Airway epithelial cell (primary cell): ENCODE measurements at places on chromosomes 7 and 10. TPM values are rescaled to one million over a fixed set of nuclear protein-coding genes. Genes with fewer than 3 reads are reported as not detected.

The TMEM273 gene
- not detected in 2 replicates for total RNA-seq

The KMT2E gene
- total RNA-seq, result 27.5 and 39.8 TPM in 2 replicates

The DPY19L1 gene
- 14.4 and 15.4 TPM in 2 replicates for total RNA-seq

The GIMAP5 gene
- total RNA-seq, result not detected in 2 replicates

The PLCE1 gene
- 1.6 and 2.3 TPM in 2 replicates for total RNA-seq

The TRIM74 gene
- total RNA-seq, result not detected in 2 replicates

The MPP7 gene
- 10.3 and 12.1 TPM in 2 replicates for total RNA-seq

The LRRD1 gene
- not detected in 2 replicates for total RNA-seq

The MBL2 gene
- not detected in 2 replicates for total RNA-seq

The SPDYE17 gene
- total RNA-seq, result not detected in 2 replicates

The SEC61G gene
- total RNA-seq, result 359 and 547 TPM in 2 replicates

The PCLO gene
- 3.1 and 3.7 TPM in 2 replicates for total RNA-seq

The FAM107B gene
- total RNA-seq, result 7.1 and 8.5 TPM in 2 replicates

The SPDYE6 gene
- total RNA-seq, result not detected in 2 replicates
